ENCODE measurements at places on chromosomes 2 and 18.

DNA sequence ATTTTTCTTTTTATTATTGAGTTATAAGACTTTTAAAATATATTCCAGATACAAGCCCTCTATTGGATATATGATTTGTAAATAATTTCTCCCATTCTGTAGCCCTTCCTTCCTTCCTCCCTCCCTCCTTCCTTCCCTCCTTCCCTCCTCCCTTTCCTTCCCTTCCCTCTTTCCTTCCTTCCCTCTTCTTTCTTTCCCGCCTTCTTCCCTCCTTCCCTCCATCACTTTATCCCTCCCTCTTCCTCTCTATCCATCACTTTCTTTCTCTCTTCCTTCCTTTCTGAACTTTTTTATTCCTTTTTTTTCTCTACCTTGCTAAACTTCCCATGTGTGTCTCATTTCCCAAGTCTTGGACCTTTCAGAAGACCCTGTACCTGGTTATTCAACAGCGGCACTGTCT is 45.5 kb upstream of the ELOA2 start:
- no peak for DNase-seq

DNA sequence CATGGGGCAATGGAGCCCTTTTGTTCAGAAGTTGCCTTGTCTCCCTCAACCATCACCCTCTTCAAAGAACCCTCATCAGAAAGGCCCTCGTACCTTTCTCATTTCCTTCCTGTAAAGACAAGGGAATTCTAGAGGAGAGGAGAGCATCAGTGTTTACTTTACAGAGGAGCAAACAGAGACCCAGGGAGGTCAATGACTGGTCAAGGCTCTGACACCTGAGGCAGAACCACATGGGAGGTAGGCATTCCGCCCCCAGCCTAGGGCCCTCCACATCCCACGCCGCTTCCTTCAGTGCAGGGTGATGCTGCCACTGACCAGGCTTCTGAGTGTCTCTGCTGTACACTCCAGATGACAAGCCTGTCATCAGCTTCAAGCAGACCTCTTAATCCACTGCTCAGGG is 104.7 kb downstream of the NRP2 start:
- DNase-seq, result no peak

- DNase-seq, result no peak
Measured at GRCh38 chr2:110820128-110820527, 87.8 kb downstream of the ACOXL start.

DNA sequence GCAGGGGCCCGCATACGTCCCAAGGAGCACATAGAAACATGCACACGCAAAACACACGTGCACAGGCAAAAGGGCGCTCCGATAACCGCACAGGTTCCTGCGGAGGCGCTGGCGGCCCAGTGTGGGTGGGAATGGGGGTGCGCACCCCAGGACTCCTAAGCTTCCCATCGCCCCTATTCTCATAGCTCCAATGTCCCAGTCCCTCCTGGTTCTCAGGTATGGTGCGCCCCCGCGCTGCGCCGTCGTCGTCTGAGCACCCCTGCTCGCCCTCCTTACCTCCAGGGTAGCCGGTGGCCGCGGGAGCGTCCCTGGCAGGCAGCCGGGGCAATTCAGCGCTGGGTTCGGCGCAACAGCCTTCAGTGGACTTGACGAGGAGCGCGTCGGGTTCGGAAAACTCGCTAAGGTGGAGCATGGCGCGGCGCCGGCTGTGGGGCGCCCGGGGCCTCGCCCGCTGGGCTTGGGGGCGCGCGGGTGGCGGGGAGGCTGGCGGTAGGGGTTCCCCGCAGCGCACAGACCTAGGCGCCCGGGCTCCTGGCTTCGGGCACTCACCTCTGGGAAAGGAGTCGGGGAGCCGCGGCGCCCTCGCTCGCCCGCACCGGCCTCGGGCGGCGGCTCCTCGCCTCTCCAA is 328 bp downstream of the EGR4 start:
- no peak for DNase-seq

- DNase-seq, result no peak
Measured at GRCh38 chr2:204726831-204727230, 181.6 kb downstream of the PARD3B start.

DNA sequence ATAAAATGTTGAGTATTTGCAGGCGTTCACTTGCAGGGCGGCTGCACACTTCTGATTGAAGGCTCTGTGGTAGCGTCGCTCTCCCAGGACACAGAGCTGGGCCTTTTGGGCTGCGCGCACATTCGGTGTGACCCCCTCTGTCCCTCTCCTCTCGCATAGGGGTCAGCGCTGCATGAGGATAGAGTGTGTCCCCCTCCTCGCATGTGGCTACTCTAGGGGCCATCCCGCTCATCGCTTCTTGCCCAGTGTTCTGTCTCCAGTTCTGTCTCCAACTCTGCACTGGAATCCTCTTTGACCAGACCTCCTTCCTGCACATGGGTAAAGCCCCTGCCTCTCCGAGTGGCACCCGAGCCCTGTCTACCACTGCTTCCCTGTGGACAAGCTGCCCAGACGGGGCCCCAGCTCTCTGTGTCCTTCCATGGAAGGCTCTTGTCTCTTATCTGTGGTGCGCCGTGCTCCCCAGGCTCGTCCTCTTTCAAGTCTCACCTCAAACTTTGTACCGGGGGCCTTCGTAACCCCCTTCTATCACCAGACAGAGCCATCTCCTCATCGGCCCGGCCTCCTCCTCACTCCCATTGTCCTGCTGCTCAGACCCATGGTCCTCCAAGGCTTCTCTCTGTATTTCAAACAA is 278.0 kb upstream of the HDAC4 start:
- no peak for DNase-seq

GRCh38 chr2:167820488-167820887 is 426.9 kb downstream of the STK39 start:
- DNase-seq, result no peak

- DNase-seq, result no peak
Measured at GRCh38 chr2:221235941-221236340, 336.2 kb downstream of the EPHA4 start.

- no peak for DNase-seq
Measured at GRCh38 chr2:29517413-29517812, 402.2 kb downstream of the CLIP4 start.

- DNase-seq, result no peak
Measured at GRCh38 chr18:2412281-2412680, 159.0 kb downstream of the METTL4 start.

DNA sequence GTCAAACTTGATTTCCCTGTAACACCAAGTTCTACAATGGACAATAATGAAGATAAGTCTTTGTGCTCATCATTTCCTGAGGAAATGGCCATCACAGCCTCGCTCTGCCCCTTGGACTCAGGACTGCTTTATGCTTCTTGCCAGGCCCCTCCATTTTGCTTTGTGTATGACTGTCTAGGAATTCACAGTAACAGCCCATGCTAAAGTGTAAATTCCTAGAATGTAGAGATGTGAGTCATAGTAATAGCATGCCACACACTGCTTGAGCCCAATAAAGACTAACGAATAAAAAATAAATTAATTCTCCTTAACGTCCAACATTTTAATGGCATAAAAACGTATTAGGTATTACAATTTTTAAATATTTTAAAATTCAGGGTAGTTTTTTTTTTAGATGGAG is 226.5 kb downstream of the PID1 start:
- no peak for DNase-seq

DNA sequence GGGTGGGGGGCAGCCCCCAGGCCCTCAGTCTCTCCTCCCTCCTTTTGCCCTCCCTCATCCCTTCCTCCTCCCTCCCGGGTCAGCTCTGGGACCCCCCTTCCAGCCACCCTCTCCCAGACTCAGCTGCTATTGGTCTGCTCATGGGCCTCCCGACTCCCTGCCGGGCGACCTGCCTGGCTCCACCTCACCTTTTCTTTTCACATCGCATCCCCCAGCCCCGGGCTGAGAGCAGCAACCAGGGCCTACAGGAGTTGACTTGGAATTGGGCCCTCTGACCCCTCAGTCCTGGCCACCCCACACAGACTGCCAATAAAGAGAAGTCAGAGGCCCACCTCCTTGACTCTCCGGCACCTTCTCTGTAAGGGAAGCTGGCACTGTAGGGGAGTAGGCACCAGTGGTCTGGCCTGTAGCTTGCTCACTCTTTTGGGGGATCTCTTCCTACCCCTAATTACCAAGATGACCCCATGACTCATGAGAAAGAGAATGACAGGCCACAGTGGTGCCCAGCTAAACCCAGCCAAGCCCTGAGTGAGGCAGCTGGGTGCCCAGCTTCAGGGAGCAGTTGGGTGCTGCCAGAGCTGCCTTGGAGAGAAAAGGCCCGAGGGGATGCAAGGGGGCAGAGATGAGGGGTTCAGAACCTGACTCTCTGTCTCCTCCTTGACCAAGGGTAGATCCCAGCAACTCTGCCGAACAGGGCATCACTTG is 2.0 kb upstream of the ECEL1 start:
- no peak for DNase-seq

DNA sequence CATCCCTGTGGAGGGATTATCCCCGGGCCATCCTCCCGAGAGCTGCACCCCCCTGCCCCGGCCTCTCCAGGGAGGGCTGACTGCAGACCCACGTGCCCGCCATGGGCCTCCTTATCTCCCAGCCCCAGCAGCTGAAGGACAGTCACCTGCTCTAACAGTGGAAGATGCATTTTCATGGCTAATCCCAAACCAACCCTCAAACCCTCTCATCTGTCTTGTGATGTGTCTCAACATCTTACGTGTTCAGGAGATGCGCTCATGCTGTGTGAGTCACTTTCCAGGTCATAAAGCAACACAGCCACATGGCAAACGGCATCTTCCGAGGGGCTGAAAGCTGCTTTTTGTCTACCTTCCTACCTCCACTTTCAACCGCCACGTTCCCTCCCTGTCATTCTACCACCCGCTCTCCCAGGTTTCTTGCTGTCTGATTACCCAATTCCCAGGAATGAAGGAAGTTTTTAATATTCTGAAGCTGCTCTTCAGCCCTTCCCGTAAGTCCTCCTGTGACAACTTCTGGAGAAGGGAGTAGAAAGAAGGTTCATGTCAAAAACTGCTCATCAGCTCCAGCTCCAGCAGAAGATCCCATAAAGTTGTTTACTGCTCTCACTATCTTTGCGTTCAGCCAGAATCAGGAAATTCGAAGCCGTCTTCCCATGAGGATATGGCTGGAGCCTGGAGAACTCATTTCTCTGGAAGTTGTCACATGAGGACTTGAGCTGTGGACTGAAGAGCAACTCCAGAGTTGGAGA is 54.5 kb downstream of the MBP start:
- DNase-seq, result no peak

DNA sequence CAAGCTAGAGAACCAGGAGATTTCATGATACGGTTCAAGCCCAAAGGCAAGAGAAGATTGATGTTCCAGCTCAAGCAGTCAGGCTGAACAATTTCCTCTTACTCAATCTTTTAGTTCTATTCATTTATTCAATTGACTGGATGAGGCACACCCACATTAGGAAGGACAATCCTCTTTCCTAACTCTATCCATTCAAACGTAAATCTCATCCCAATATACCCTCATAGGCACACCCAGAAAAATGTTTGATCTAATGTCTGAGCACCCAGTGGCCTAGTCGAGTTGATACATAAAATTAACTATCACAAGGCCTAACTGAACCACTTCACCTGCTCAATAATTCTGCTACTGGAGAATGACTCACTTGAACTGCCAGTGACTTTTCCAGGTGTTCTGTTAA is 180.7 kb downstream of the RAD51AP2 start:
- no peak for DNase-seq

- DNase-seq, result no peak
Measured at GRCh38 chr2:202780514-202781021, 91.0 kb downstream of the ICA1L start.

- DNase-seq, result peak; percentile 67
Measured at GRCh38 chr2:194445226-194445625, 1211.8 kb upstream of the SLC39A10 start.

- DNase-seq, result no peak
Measured at GRCh38 chr2:174280596-174280995, 32.3 kb upstream of the OLA1 start.

- DNase-seq, result no peak
Measured at GRCh38 chr2:238075397-238075796, 14.6 kb downstream of the SCLY start.

DNA sequence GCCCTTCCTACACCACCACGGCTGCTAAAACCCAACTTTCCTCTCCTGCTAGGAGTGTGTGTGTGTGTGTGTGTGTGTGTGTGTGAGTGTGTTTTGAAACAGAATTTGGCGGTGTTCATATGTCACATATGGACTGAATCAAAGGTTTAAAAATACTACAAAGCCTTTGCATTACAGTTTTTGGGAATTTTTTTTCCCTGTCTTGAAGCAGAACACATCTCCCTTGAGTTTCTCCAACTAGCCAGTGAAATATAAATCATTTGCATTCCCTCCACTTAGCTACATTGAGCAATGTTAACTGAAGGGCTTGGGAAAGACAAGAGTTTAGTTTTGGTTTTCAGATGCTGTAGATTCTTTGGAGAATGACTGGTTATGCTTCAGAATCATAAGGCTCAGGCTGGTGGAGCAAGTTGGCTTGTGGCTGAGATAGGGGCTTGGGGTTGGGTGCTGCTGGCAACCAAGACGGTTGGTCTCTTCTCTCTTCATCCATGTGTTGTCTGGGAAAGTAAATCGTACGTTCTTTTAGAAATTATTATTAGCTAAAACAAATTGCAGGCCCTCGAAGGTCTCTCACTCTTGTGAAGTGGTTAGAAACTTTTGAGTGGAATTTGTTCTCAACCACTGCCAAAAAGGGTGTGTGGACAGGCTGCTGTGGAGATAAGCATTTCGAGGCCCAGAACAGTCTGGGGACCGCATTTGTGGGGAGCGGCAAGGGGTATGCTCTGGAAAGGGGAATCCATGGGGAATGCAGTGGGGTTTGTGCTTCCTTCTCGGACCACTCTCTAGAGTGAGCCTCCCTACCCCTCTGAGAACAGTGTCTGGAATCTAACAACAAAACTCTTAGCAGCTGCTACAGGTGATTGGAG is 1.4 kb downstream of the NRP2 start:
- DNase-seq, result no peak

DNA sequence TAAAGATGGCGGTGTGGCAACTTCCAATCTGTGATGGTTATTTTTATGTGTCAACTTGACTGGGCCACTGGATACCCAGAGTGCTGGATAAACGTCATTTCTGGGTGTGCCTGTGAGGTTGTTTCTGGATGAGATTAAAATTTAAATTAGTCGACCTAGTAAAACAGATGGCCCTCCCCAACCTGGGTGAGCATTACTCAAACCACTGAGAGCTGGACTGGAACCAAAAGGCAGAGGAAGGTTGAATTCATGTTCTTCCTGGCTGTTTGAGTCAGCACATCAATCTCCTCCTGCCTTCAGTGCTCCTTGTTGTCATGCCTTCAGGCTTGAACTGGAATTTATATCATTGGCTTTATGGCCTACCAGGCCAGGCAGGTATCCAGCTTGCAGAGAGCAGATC is 190.8 kb upstream of the RGPD4 start:
- no peak for DNase-seq

- no peak for DNase-seq
Measured at GRCh38 chr18:59724103-59724502, 26.9 kb upstream of the CCBE1 start.

DNA sequence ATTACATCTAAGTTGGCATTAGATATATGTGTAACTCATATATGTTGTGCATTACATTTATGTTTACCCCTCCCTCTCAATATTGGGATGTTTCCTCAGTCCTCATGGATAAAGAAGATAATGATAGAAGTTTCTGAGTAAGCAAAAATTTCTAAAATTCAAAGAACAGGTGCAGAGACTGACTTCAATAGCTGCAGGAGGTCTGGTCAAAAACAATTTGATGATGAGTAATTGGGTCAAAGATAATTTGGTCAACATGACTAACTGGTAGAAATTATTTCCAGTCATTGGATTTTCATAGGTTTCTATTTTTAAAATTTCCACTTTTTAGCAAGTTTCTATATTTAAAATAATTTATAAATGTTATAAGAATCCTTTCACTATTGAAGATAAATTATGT is 1130.9 kb upstream of the SLC39A10 start:
- no peak for DNase-seq

- DNase-seq, result no peak
Measured at GRCh38 chr2:46580416-46580815, 101.1 kb downstream of the TMEM247 start.

Measured in cerebellar nuclear complex (tissue), 1 donor.